Thoracic aorta endothelial cell (primary cell): ENCODE measurements at places on chromosomes 11 and 22. TPM values are rescaled to one million over a fixed set of nuclear protein-coding genes. Genes with fewer than 3 reads are reported as not detected.

The SLC7A4 gene
- total RNA-seq: not detected in 2 replicates

The NRGN gene
- total RNA-seq: 8.2 and 10.9 TPM in 2 replicates

The PATE4 gene
- not detected in 2 replicates for total RNA-seq

The TCN2 gene
- 33.7 and 52.9 TPM in 2 replicates for total RNA-seq

The NXF1 gene
- 47.5 and 52.9 TPM in 2 replicates for total RNA-seq

The NLRP10 gene
- total RNA-seq: not detected in 2 replicates

The OR6T1 gene
- not detected in 2 replicates for total RNA-seq

The MYO7A gene
- 0.14 and 0.27 TPM in 2 replicates for total RNA-seq

The RFPL3 gene
- not detected in 2 replicates for total RNA-seq

The PRDM11 gene
- 4.8 and 7.2 TPM in 2 replicates for total RNA-seq

The PAX6 gene
- total RNA-seq: 0.14 and 0.40 TPM in 2 replicates

The SLC22A25 gene
- not detected in 2 replicates for total RNA-seq

The MMP8 gene
- total RNA-seq: not detected in 2 replicates

The CYB5R2 gene
- total RNA-seq: 1.1 and 6.3 TPM in 2 replicates

The TEX54 gene
- total RNA-seq: not detected in 2 replicates

The PGR gene
- total RNA-seq: under 0.01 and 0.14 TPM in 2 replicates

The PANX3 gene
- not detected in 2 replicates for total RNA-seq
